Activated T-helper 1 cell treated with anti-CD3 and anti-CD28 coated beads, Interleukin-12 subunit alpha, Interleukin-12 subunit beta, Interleukin-2, Interleukin-4 antibody, amounts not matched to agents 30 ng/mL and 10 ng/mL and 1 ng/mL, durations not matched to agents 14 hours and 24 hours and 36 hours (primary cell): ENCODE measurements at places on chromosomes 16 and 17. TPM values are rescaled to one million over a fixed set of nuclear protein-coding genes. Genes with fewer than 3 reads are reported as not detected.

GRCh38 chr17:62741290-62741689, 66.8 kb downstream of the MARCHF10 start:
- no peak for DNase-seq
- H3K27me3 ChIP-seq: peaks cover 37% of the 10 kb centered on the region
- H3K4me3 ChIP-seq: no peak overlapping the region
- no peaks in the 10 kb centered on the region for H3K4me1 ChIP-seq
- H3K36me3 ChIP-seq: no peaks in the 10 kb centered on the region
- no peak overlapping the region for H3K27ac ChIP-seq

DNA sequence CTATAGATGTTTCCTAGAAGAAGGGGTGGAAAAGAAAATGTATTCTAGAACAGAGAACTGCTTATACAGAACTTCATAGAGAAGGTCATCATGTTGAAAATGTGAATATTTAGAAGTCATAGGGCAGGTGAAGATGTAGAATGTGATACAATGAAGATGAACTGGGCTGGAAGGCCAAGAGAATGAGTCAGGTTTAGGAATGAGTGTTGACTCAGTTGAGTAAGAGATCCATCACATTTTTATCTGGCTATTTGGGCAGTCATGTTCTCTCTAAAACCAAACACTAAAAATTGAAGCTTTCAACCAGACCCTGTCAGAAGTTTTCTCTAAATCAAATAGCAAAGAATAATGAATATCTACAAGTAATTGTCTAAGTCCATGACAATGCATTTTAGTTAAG, 660.5 kb downstream of the KCNJ2 start:
- no peaks in the 10 kb centered on the region for H3K4me1 ChIP-seq
- no peaks in the 10 kb centered on the region for H3K27me3 ChIP-seq
- no peak overlapping the region for H3K27ac ChIP-seq
- DNase-seq: no peak

Gene HIGD1B
- total RNA-seq: not detected in 2 replicates

- H3K4me1 ChIP-seq: no peaks in the 10 kb centered on the region
- no peak for DNase-seq
- no peak overlapping the region for H3K27ac ChIP-seq
- no peaks in the 10 kb centered on the region for H3K36me3 ChIP-seq
Measured at GRCh38 chr17:62713086-62713881, 85.8 kb downstream of the MRC2 start.
